ENCODE measurements at places on chromosomes 4 and X.

DNA sequence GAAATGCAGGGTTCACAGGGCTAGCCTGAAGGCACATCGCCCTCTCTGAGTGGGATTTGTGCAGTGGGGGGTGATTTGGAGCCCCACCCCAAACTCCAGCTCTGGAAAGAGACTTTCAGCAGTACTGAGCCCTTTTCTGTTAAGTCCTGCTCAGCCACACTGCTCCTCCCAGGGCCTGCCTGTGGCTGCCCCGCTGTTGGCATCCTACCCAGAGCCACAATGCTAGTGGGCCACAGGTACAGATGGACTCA is 52.7 kb downstream of the CXorf49B start:
- no peak for DNase-seq

DNA sequence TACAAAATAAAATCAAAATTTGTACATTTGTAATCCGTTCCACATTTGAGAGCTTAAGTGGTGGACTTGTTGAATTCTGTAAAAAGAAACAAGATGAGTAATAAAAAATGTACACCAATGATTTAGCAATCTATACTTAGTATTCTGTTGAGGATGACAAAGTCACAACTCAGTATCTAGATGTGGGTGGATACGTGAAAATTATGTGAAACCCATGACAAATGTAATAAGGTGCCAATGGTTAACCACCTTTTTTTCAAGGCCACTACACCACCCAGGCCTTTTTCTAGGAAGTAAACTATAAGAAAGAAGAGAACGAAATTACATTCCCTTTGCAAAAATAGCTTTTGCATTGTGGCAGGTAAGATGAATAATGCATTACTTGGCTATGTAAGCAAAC is 77.0 kb downstream of the ATP8A1 start:
- DNase-seq: no peak

DNA sequence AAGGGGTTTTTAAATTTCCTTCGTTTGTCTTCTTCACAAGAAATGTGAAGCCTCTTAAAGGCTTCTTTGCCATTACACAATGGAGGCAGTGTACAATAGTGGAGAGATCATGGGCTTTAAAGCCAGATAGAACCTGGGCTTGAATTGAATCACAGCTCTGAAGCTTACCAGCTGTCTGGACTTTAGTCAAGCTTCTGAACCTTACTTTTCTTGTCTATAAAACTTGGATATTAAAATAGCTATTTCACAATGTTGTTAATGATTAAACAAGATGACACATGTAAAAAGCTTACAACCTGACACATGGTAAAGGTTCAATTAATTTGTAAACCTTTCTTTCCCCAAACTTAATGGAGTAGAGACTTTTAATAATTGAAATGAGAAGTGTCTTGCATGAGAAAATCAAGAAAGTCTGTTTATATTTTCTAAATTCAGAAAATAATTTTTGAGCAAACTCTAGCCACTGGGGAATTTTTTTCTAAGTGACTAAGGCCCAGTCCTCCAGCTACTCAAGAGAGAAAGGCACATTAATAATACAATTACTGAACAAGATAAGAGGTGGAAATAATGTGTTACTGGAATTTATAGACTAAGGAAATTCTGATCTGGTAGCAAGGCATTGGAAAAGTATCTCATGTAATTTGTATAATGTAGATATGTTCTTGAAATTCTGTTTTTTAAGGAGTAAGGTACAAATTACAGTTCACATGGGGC is 21.7 kb upstream of the TBC1D8B start:
- no peak for DNase-seq

- DNase-seq: peak; percentile 50
Observed at GRCh38 chrX:131830400-131831184, 192.5 kb upstream of the STK26 start.

- no peak for DNase-seq
Observed at GRCh38 chr4:97994765-97995465, 148.4 kb downstream of the STPG2 start.

DNA sequence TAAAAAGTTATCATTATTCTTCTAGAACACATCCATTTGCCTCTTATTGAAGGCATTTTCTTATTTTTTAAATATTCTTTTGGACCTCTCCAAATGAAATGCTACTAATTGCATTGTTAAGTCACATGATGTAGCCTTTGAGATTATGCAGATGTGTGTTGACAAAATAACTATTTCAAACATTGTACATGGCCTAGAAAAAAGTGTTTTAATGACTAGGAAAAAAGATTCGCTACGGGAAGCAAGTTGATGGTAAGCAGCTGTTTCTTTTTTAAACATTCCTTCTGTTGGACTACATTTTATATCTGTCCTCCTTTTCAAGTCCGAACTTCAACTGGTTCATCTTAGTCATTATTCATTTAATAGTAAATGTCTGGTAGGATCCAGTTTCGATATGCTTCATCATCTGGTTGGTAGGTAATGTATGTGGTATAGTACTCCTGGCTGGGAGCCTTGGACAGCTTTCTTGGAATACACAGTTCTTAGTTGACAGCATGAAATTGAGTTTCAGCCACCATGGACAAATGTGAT is 34.3 kb upstream of the GUCY1A1 start:
- DNase-seq: no peak

DNA sequence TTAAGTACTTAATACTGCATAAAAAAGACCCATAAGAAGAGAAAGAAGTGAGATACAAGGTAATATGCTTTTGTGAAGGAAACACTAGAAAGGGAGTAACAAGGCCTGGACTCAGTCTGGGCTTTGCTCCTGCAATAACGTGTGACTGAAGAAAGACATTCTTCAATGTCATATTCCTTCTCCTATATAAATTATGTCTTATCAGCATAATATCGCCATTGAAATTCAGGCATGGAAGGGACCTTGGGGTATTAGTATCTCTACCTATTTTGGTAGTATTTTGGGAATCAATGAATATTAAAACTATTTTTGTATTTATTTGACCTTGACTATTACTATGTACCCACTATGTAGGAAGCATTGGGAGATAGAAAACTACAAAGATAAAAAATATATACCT is 62.2 kb upstream of the GIMD1 start:
- no peak for DNase-seq

DNA sequence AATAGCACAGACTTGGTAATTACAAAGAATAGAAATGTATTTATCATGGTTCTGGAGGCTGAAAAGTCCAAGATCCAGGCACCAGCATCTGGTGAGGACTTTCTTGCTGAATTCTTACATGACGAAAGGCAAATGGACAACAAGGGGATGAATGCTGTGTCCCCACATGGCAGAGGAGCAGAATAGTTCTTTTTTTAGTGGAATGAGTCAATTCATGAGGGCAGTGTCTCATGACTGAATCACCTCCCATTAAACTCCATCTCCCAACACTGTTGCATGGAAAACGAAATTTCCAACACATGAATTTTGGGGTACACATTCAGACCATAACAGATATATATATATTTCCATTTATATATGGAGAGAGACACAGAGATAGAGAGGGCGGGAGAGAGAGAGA is 628.3 kb downstream of the TRIML1 start:
- DNase-seq: no peak

DNA sequence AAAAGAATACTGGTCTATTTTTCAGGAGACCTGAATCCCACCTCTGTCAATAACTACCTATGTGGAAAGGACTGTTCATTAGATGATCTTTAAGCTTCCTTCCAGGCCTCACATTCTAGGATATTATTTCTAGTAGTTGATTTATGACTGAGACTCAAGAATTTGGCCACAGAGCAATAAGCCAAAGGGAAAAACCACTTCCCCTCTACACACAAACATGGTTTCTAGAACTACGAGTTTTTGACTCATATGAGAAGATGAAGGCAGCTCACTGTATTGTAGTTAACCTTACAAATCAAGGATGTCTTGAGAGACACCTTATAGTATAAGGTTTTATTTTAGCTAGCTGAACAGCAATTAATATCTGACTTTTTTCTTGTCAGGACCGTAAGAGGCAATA is 36.9 kb upstream of the GDPD2 start:
- DNase-seq: peak; percentile 2
